ENCODE measurements at places on chromosomes 1 and 21.

GRCh38 chr1:63142001-63142400 lies 180.4 kb upstream of the FOXD3 start:
- no peak for DNase-seq

- no peak for DNase-seq
Measured at GRCh38 chr1:75079538-75080290, 54.5 kb upstream of the LHX8 start.

GRCh38 chr1:223136086-223136485 lies 7.0 kb downstream of the TLR5 start:
- DNase-seq = no peak

GRCh38 chr1:67459068-67459467 lies 28.9 kb upstream of the SERBP1 start:
- DNase-seq = no peak

DNA sequence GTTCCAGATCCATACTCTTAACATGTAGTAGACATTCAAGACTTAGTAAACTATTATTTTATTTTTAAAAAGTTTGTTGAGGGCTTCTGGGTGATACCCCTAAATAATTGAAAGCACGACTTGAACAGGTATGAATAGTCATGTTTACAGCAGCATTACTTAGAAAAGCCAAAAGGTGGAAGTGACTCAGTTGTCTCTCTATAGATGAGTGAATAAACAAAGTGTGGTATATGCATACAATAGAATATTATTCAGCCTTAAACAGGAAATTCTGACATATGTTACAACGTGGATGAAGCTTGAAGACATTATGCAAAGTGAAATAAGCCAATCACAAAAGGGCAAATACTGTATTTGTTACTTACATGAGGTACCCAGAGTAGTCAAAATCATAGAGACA lies 26.5 kb downstream of the TSNAX start:
- no peak for DNase-seq

DNA sequence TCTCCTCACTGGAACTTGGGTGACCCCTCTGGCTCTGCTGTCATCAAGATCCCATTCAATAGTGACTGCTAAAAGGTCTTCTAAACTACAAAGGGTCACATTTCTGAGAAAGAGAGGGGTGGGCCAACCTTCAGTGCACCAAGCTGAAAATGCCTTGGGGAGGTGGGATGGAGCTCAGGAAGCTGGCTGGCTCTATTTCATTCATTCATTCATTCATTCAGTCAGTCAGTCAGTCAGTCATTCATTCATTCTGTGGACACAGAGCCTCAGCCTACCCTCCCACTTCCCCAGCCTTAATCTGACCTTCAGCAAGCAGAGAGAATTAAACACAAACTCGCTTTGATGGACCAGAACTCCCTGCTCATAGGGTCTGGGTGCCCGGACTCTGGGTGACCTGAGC lies 11.7 kb downstream of the RUNX3 start:
- no peak for DNase-seq
